ENCODE measurements at places on chromosomes 16 and 17. TPM values are rescaled to one million over a fixed set of nuclear protein-coding genes. Genes with fewer than 3 reads are reported as not detected.

Gene CRYBA1
- total RNA-seq, result not detected

Gene KRTAP1-5
- total RNA-seq, result not detected

Gene LRRC75A
- 1.1 TPM for total RNA-seq

Gene ATP2C2
- total RNA-seq, result 0.10 TPM

Gene ELP5
- 131 TPM for total RNA-seq

Gene MFSD6L
- not detected for total RNA-seq

Gene VASN
- 6.1 TPM for total RNA-seq

Gene SSTR5
- total RNA-seq, result 0.35 TPM

Gene PIK3R5
- total RNA-seq, result not detected

Gene ACD
- 34.0 TPM for total RNA-seq

Gene DHRS7C
- not detected for total RNA-seq

Gene IKZF3
- total RNA-seq, result not detected

Gene RUNDC3A
- 1.1 TPM for total RNA-seq

Gene AIPL1
- total RNA-seq, result not detected

Gene PPP1R1B
- total RNA-seq, result 0.12 TPM

Gene SLC52A1
- total RNA-seq, result 0.80 TPM

Gene TPSD1
- not detected for total RNA-seq
